ENCODE measurements at places on chromosomes 4 and X.

- no peak for DNase-seq
Observed at GRCh38 chr4:112110059-112110425, 35.2 kb upstream of the FAM241A start.

DNA sequence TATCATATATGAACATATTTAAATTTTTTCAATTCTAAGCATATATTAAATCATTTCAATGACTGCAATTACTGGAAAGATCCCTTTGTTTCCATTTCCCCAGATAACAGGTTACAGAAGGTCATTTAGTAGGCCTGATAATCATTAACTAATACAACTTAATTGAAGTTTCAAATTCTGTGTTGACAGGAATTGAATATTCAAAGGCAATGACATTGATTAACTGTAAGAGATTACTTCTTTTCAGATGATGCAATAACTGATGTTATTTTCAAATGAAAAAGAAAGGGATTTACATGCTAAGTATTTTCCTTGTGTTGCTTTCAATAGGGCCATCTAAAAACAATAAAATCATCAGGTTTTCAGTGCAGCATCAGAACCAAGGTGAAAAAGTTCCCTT is 81.1 kb upstream of the ENPEP start:
- no peak for DNase-seq

DNA sequence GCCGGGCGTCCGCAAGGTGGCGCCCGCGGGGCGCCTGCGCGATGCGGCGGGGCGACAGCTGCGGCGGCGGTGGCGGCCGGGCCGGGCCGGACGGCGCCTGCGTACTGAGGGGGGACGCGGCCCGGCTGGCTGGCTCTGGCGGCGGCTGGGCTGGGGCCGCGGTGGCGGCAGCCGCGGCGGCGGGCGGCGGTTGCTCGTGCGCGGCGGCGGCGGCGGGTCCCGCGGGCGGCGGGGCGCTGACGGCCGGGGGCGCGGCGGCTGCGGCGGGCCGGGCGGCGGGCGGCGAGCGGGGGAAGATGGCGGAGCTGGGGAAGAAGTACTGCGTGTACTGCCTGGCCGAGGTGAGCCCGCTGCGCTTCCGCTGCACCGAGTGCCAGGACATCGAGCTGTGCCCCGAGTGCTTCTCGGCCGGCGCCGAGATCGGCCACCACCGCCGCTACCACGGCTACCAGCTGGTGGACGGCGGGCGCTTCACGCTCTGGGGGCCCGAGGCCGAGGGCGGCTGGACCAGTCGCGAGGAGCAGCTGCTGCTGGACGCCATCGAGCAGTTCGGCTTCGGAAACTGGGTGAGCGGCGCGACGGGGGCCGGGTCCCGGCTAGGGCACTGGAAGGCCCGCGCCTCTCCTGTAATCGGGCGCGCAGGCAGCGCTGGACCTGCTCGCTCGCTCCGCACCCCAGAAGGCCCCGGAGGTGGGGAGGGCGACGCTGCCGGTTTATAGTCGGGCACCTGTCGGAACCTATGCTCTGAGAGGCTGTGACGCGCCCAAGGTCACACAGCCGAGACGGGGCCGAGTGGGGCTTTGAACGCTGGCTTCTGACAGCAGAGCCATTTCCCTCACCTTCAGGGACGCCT is at the start of gene TADA2B:
Gene TADA2B, plus strand, starts transcription at position 89 of the 853 bp plus-strand sequence. Its CDS starts 208 bp downstream, at position 297.
- no peak for DNase-seq

DNA sequence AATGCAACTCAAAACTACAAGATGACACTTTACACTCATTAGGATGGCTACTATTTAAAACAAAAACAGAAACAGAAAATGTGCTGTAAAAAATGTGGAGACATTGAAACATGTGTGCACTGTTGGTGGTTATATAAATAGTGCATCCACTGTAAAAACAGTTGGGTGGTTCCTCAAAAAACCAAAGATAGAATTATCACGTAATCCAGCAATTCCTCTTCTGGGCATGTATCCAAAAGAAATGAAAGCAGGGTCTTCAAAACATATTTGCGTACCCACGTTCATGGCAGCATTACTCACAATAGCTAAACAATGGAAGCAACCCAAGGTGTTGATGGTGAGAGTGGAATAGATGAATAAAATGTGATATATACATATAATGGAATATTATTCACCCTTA is 967.2 kb downstream of the TRAM1L1 start:
- DNase-seq = no peak

GRCh38 chr4:125321709-125322365 is 7.1 kb downstream of the FAT4 start:
- DNase-seq = peak; percentile 17

DNA sequence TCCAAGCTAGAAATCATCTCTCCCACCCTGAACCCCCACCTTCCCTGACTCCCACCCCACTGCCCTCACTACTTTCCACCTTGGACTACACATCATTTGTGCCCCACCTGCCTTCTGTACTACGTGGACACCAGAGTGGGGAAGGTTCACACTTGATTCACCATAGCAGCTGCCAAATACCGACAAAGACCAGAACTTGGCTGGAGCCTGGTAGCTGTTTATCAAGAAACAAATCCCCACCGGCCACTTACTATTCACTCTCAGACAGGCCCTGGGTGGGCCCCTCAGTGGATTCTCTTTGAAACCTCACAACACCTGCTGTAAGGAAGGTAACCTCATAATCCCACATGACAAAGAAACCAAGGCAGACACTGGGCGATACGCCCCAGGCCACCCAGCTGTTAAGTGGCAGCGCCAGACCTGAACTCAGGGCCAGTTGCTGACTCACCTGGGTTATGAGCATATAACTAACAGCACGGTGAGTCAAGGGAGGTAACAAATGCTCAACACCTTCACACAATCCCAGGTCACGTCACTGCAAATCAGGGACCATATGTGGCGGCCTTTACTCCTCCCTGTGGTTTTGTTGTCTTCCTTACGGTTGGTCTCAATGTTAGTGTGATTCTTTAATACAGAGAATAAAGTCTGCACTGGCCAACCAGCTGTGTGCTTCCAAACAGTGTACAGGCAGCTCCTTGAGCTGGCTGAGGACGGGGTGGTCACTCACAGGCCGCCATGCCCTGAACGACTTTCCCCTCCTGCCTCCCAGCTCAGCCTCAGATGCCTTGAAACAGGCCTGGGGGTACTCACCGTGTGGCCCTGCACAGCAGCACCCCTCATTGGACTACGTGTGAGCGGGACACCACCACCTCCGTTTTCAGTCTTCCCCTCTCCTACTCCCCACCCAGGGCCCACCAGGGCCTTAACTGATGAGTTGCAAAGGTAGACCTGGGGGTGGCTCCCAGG is 7.5 kb downstream of the WDR1 start:
- DNase-seq = no peak

DNA sequence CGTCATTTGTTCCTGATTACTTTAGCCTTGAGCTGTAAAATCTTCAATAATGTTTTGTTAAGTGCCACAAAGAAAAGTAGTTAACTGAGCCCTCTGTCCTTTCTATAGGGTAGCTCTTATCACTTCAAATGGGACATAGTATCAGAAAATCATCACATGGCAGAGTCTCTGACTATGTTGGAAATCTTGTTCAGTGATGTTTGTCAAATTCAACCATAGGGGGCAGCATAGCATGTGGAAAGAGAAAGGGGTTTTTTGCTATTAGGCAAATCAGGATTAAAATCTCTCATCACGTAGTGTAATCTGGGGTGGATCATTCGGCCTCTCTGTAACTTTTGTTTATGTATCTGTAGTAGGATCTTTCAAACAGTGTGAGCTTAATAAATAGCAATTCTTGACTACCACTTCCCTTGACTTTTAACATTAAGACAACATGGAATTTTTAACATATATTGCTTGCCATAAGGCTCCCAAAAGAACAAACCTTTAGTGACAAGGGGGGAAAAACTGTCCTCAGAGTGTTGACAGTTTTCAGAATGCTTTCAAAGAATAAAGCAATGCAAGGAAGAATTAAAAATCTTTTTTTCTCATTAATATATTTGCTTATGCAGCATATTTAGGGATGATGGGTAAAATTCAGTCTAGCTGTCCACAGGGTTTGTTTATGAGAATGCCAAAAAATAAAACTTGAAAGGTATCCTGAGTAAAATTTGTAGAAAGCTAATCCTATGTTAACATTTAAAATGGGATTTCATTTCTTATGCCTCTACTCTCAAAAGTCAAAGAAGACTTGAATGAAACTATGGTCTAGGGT is 127.2 kb downstream of the FBXW7 start:
- peak; percentile 10 for DNase-seq

DNA sequence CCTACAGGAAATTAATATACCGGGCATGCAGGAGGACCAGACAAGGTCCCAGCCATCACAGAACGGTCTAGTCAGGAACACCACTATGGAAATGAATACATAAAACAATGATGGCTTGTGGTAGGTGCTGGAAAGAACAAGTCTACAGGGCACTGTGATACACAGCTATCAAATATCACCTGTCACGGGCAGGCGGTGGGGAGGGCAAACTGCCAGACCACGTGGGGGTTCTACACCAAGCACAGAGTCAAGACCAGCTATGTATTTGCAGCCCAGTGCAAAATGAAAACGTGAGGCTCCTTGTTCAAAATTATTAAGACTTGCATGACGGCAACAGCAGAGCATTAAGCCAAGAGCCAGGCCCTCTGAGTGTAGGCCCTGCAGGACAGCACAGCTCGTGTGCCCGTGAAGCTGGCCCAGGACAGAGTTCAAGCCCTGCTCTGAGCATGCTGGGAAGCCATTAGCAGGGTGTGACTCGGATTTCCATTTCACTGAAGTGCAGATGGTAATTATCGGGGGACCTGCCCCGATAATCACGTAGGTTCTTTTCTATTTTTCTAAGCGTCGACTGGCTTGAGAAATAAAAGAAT is 83.6 kb downstream of the JAKMIP1 start:
- DNase-seq = no peak

- no peak for DNase-seq
Observed at GRCh38 chr4:100799761-100800539, 282.1 kb upstream of the EMCN start.

- no peak for DNase-seq
Observed at GRCh38 chrX:15903186-15903681, 48.6 kb upstream of the AP1S2 start.

DNA sequence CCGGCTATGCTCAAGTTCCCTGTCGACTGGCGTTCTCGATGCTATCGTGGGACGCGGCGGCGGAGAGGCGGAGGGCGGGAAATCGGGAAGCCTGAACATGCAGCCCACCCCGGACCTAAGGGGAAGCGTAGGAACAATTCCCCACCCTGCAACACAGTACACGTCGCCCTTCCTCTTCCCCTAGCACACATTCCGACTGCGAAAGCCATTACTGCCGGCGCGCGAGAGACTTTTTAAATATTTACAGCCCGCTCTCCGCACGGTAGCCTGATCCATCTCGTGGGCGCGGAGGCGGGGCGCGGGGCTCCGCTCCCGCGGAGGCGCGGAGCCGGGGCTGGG is 48.1 kb upstream of the BCOR start:
- no peak for DNase-seq

DNA sequence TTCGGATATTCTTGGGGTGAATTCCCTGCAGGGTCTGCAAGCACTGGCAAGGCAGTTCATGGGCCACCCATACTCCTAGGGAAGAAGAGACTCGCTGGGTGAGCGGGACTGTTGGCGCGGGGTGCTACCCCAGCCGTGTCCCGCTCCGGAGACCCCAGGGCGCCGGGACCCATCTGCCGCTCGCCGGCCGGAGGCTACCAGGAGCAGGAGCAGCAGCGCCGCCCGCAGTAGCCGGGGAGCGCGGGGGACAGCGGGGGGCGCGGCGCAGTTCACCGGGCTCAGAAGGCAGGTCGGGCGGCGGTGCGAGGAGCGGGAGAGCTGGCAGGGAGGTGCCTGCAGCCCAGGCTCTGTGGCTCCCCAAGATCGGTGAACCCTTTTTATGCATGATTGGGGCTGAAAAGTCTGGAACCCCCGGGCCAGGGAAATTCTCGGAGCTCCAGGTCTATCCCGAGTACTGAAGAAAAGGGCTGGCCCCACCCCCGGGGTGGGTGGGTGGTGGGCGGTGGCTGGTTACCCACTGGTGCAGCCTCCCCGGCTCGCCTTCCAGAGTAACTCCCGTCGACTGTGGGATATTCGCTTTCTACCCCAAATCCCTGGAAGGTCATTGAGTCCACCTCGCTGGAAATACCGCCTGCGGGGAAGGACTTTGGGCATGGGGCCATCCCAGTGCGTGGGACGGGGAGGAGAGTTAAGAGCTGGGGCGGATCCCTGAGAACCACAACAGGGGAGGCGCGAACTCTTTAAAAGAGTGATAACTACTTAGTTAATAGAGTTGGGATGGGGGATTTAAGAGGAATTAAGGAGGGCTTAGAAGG is 37.6 kb downstream of the PF4 start:
- no peak for DNase-seq

DNA sequence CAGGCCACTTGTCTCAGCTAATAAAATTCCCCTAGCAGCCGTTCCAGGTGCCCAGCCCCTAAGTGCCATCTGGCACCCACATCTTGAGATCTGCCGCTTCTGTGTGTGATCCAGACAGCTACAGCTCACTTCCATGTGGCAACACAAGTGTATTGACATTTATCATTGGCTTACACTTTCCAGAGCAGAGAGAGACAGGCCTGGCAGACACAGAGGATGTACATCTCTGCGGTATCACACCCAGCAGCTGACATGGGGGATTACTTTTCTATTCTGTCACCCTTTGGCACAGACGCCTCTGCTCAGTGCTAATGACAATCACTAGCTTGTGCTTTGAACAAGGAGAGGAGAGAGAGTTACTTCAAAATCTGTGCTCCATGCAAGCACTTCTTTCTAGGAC is 195.9 kb downstream of the KDR start:
- peak; percentile 33 for DNase-seq

All from urothelium cell line (cell line).